Breast epithelium (tissue), 4 donors: ENCODE measurements at places on chromosomes 5 and 9.

DNA sequence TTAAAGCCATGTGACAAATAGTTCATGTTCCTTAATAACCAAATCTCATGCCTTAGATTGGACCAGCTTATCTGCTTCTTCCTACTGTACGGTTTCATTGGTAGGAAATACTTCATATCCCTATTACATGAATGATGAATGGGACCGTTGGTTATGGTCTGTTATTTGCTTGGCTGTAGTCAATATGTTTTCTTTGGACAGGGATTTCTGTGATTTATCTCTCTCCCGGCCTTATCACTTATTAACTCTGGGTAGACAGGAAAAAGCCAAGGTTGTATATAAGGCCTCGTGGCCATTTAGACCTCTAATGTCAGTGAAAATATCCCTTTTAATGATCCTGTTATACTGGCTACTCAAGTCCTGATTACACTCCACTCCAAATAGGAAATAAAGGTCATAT, 330.6 kb downstream of the EBF1 start:
- no peak for DNase-seq

- DNase-seq: no peak
Measured at GRCh38 chr5:59569608-59570334, 323.8 kb downstream of the PDE4D start.

DNA sequence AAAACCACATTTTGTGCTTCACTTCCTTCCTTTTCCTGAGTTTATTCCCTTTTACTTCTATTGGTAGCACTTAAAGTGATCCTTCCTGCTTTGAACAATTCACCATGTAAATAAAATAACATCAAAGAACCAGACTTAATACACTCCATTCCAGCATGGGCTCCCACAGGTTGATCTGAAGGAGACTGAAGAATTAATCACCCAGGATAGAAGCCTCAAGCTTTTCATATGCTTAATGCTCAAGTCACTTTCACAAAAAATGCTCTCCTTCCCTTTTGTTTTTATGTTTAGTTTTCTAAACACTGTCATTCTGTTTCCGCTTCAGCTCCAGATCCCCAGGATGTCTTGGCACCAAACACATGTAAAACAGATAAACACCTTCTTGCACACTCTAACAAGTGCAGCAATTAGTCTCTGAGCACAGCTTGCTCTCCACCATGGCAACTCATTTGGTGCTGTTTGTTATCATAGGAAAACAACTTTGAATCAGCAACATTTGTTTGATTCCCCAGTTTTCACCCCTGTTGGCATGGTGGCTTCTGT, 37.0 kb downstream of the DMRTA1 start:
- no peak for DNase-seq

- no peak for DNase-seq
Measured at GRCh38 chr9:130973686-130974281, 34.7 kb upstream of the FIBCD1 start.

DNA sequence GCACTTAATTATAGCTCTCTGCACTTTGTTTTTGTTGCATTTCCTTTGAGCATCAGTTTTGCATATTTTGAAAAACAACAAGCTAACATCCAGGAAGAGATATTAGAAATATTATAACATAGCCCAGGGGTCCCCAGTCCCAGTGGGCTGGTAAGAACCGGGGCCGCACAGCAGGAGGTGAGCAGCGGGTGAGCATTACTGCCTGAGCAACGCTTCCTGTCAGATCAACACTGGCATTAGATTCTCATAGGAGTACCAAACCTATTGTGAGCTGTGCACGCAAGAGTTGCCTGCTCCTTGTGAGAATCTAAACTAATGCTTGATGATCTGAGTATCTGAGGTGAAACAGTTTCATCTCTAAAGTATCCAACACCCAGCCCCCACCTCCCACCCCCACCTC, 675.9 kb upstream of the ZNF608 start:
- no peak for DNase-seq

GRCh38 chr9:101365181-101365580, 19.6 kb downstream of the BAAT start:
- DNase-seq: no peak

GRCh38 chr9:127311239-127311741, 46.7 kb downstream of the GARNL3 start:
- no peak for DNase-seq

DNA sequence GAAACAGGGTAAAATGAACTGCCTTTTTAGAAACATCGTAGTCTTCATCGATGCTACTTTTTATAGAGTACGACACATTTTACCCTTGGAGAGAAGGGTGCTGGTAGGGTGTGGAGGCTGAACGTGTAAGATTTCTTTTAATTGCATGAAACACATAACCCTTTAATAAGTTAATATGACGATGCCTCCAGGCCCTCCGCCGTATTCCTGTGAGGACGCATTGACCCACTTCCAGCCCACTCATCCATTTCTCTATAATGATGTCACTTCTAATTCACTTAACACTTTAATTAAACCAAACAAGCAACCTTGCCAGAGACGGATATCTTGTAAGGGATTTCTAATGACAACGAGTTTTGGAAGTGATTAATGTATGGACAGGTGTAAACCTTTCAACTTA, 158.7 kb downstream of the IRX2 start:
- no peak for DNase-seq

- peak; percentile 12 for DNase-seq
Measured at GRCh38 chr9:124790301-124790700, 13.4 kb downstream of the OLFML2A start.

DNA sequence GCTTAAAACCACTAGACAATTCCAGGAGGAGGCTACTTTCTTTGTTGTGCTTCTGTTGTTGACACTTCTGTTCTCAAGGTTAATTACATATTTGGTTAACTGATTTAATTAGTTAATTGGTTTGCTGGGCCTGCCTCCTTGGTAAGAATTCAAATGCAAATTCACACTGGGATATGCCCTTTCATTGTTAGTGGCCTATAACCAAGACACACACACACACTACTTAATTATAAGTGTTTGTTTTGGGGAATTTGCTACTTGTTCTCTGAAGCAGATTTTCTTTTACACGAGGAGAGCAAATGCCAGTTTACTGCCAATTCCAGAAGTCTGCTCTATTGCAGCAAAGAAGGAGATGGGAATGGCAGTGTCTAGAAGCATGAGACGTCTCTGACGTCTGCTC, 101.6 kb upstream of the BASP1 start:
- no peak for DNase-seq

DNA sequence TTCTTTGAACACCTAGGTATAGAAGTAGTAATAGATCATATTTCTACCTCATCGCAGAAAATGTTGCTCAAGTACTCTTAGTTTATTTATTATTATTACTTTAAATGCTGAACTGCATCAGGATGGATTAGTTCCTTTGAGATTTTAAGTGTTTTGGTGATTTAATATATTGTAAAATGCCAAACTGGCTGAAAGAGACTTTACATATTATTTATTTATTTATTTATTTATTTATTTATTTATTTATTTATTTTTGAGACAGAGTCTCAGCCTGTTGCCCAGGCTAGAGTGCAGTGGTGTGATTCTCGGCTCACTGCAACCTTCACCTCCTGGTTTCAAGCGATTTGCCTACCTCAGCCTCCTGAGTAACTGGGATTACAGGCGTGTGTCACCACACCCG, 42.3 kb downstream of the LMNB1 start:
- DNase-seq: no peak

DNA sequence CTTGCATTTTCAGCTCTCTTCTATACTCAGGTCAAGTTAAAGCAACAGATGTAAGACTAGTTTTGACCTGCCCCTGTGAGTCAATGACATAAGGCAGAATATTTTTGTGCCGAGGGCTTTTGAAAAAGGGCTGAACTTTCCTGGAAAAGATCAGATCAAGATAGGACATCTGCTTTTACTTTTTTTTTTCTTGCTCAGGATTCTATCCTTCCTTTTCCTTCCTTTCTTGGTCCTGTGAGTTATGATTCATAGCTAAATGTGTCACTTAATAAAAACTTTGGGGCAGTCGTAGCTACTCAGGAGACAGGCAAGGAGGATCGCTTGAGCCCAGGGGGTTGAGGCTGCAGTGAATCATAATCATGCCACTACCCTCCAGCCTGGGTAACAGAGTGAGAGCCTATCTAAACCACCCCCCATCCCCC, 84.3 kb upstream of the BRINP1 start:
- DNase-seq: no peak

- no peak for DNase-seq
Measured at GRCh38 chr9:12766357-12766756, 8.5 kb upstream of the LURAP1L start.

DNA sequence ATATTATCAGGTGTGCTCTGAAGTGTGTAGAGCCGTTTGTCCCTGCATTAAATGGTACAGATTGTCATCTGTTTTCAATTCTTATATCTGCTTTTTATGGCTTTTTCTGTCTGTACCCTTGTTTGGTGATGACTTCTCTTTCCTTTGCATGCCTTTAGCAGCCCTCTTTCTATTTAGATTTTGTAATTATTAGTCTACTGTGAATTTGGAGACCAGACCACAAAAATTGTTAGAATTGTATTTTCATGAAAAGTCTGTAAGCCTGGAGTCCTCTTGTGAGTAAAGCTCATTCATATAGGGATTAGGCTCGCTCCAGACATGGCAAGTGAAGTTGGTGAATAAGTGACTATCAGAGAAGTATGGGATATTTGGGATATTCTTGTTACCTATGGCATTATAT, 41.7 kb downstream of the NFX1 start:
- no peak for DNase-seq

- DNase-seq: no peak
Measured at GRCh38 chr5:73686912-73687311, 60.9 kb downstream of the ARHGEF28 start.

GRCh38 chr9:123586275-123586674, 230.3 kb downstream of the CRB2 start:
- DNase-seq: no peak

GRCh38 chr5:5700549-5700948, 278.1 kb downstream of the ICE1 start:
- no peak for DNase-seq

- DNase-seq: no peak
Measured at GRCh38 chr5:9288234-9288633, 257.6 kb downstream of the SEMA5A start.

GRCh38 chr9:89885156-89885555, 280.3 kb downstream of the GADD45G start:
- DNase-seq: no peak

GRCh38 chr5:139268364-139269202, 25.0 kb upstream of the MATR3 start:
- DNase-seq: no peak

DNA sequence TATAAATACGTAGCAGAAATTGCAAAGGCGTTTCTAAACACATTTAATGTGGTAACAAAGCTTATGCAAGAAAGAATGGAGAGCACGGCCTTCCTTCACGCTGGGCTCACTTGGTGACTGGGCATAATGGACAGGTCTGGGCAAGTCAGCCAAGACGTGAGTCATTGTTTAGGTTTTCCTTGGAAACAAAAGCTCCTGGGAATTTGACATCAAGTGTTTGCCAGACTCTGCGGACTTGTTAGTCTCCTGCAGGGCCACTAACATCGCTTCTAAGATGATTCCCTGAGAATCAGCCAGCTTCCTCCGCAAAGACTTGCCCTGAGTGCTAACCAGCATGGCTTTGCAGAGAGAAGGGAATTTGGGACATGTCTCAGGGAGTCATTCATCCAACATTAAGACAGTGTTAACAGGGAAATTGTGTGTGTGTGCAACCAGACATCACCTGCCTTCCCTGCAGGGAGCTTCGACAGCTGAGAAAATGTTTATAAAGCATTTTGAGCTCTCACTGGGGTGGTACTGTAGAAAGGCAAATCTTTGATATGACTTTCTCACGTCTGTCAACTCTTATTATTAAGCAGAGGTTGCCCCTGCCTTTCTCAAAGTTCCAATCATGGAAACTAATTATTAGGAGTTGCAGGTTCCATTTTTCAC, 182.5 kb downstream of the NTRK2 start:
- DNase-seq: peak; percentile 56

DNA sequence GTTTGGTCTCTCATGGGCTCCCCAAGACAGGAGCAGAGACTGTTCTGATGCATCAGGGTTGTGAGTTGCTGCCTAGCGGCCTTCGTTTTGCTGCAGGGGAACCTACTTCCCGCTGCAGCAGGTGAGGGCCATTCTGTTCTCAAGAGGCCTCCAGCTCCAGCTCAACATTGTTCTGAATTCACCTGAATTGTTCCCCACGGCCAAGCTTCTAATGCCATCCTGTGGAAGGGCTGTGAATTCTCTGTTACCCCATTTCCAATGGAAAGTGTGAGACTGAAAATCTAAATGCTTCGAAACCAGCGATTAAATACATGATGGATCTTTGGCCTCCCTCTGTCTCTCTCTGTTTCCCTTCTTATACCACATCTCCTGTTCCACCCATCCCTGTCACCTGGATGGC, 349.1 kb upstream of the DAP start:
- DNase-seq: no peak

GRCh38 chr9:85420750-85421149, 321.0 kb downstream of the AGTPBP1 start:
- no peak for DNase-seq

GRCh38 chr9:136678624-136679023, 8.6 kb downstream of the AGPAT2 start:
- DNase-seq: no peak

GRCh38 chr9:114319147-114319546, 3.8 kb upstream of the ORM1 start:
- DNase-seq: no peak

DNA sequence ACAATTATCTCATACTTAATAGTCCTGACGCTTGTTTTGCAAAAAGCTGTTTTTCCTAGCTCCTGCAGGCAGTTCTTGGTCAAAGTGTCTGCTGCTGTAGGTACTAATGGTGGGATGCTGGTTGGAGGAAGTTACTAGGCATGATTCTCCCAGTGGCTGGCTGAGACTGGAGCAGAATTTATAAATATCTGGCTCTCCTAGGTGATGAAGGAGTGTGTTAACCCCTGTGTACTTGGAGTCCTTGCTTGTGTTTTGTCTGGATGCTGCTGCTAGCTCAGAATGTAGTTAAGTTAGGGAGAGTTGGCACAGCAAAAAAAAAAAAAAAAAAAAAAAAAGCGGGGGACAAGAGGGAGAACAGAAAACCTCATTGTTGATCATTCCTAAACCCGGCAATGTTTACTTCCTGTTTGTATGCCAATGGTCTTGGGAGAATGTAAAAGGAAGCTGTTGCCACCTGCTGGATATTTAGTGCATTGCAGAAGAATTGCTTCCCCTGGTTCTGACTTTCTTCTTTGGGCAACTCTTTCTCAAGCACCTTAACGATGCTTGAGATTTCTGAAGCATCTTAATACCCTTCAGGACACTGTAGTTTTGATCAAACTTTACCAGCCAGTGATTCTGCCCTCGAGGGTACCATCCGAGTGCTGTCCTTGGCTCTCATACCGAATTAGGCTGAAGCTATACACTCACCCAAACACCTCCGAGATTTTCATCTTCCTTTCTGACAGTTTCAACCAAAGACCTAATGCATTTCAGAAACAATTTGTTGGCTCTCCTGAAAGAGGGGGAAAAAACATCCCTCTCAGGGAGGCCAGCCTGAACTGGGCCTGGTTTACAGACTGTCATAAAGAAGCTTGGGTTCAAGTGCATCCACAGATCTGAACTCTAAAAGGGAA, 71.7 kb upstream of the WWC1 start:
- no peak for DNase-seq

GRCh38 chr9:77507212-77507961, 140.7 kb downstream of the GNA14 start:
- no peak for DNase-seq

GRCh38 chr9:128621730-128622455, 34.8 kb downstream of the DYNC2I2 start:
- DNase-seq: no peak

- DNase-seq: no peak
Measured at GRCh38 chr9:121300283-121301119, 32.5 kb downstream of the GSN start.
